ENCODE measurements at places on chromosomes 6 and 20.

DNA sequence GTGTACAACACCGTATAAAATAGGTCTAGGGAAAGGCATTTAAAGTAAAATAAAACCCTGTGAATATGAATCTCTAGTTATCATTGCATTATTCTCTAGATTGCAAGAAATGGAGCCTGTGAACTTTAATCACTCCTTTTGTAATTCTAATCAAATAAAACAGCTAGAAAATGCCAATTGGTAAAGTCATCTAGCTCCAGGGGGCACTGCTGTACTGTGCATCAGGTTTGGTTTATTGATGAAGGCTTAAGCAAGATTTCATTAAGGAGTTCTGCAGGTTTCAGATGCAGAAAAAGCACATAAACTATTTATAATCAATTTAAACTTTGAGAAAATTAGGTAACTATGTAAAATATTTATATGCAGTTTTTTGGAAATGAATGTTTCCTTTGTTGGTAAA, 645.0 kb downstream of the PHF3 start:
- peak; percentile 16 for DNase-seq

DNA sequence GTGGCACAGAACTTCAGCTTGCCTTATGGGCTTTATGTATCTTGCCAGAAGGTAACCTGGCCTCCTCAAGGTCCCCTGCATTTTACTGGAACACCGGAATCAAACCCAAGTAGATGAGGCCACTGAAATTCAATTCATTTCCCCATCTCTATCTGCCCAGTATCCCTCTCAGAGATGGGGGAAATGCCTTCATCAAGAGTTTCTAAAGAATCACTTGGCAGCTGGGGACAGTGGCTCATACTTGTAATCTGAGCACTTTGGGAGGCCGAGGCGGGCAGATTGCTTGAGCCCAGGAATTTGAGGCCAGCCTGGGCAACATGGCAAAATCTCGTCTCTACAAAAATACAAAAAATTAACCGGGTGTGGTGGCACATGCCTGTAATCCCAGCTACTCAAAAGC, 12.9 kb downstream of the MDGA1 start:
- DNase-seq: no peak

DNA sequence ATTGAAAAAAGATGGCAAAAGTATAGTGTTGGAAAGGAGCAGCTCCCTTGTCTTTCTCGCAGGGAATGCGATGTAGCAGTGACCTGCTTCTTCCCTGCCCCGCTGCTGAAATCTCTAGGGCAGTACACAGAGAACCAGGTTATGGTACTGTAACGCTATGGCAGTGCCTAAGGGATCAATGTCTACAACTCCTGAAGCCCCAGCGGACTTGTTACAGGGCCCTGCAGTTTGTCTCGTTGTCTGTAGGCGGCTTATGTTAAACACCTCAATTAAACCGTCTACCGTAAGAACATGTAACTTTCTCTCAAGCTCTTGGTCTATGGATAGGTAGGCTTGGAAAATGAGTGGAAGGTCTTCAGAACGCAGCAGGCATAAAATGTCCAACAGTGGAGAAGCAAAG, 44.8 kb upstream of the SLC17A4 start:
- DNase-seq: no peak

GRCh38 chr6:75327807-75328206, 43.2 kb upstream of the TMEM30A start:
- no peak for DNase-seq

- DNase-seq: no peak
Observed at GRCh38 chr6:130720076-130720715, 107.0 kb upstream of the SMLR1 start.

DNA sequence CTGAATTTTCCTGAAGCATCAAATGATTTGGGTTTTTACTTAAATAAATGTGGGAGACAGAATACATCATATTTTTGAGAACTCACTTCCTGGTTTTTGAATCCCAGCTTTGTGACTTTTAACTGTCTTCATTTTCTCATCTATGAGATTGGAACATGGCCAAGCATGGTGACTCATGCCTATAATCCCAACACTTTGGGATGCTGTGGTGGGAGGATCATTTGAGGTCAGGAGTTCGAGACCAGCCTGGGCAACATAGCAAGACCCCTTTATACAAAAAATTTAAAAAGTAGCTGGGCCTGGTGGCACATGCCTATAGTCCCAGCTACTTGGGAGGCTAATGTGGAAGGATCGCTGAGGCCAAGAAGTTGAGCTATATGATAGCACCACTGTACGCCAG, 122.3 kb downstream of the QKI start:
- DNase-seq: no peak

- no peak for DNase-seq
Observed at GRCh38 chr6:133170602-133171001, 70.6 kb upstream of the EYA4 start.

- DNase-seq: no peak
Observed at GRCh38 chr6:105591053-105591452, 188.2 kb upstream of the PREP start.

DNA sequence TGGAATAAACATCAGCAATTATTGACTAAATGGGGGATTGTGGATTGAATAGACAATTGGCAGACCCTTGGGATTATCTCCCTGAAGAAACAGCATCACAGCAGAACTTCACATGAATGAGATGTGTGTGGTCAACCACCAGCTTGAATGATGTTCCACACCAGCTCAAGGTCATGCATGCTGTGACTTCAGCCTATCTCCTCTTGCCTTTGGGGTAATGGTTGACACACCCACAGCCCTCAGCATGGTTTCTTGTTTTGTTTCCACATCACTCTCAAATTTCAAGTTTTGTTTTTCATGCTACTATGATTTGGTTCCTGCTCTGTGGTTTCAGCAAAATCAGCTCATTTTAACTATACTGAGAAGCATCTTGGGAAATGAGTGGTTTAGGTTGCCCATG, 94.3 kb downstream of the PAK5 start:
- DNase-seq: no peak

DNA sequence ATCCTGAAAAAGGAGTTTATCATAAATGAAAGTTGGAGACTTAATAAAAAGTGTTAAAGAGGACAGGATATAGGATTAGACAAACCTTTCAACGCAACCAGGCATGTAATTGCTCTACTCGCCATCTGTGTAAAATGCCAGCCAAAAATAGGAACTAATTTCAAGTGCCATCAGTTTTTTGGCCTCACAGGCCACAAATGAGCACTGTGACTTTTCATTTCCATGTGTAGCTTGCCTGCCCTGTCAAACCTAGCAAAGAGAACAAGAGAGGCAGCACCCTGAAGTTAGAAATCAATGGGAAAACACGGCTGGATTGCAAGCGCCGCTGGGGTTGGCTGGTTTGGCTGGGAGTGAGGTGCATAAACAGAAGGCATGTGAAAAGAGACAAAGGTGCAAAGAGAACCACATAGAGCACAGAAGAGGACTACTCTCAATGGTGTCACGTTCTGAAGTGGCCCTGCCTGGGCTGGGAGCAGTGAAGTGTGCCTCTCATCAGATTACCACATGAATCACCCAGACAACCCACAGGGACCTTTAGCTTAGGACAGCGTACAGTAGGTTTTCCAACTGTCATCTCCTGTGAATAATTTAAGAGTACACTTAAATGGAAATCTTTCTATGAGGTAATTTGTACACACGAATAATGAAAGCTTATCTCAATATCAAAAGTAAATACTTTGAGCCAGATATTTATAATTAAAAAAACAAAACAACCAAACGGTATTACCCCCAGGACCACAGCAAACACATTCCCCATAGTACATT, 78.0 kb upstream of the NHSL1 start:
- no peak for DNase-seq

GRCh38 chr6:56403745-56404144, 156.4 kb upstream of the COL21A1 start:
- no peak for DNase-seq

GRCh38 chr20:9223296-9223695, 154.4 kb downstream of the PLCB4 start:
- DNase-seq: no peak

GRCh38 chr6:131844243-131844841, 36.5 kb downstream of the ENPP1 start:
- DNase-seq: no peak

DNA sequence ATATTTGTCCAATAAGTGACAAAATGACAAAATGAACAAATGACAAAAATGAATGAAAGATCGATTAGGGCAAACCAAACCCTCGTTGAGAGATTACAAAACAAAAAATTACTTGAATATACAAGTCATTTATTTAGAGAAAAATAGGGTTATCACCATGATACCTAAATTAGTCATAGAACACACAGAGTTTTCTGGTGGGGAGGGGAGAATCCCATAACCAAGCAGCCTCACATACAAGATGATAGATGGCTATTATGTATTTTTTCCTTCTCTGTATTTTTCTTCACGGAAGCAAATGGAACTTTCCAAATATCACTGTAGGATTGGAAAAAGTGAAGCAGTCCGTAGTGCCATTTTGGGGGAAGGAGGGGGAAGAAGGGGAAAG, 28.5 kb upstream of the BMP6 start:
- DNase-seq: no peak

- no peak for DNase-seq
Observed at GRCh38 chr6:113524826-113525225, 332.3 kb upstream of the MARCKS start.

DNA sequence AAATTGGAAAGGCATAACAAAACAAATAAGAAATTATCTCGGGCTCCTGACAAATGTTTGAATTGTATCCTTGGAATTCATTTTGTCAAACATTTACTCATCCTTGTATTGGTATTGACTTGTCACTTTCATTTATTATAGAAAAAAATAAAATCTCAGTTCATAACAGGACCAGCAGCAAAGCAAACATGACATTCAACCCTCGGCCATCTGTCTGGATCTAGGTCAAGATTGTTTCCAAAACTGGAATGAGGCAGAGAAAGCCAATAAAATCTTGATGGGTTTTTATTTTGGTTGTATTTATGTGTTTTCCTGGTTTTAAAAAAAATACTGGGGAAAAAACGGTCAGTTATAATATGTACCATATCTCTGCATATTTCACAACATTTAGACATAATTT, 42.9 kb upstream of the FABP7 start:
- no peak for DNase-seq

GRCh38 chr6:3794092-3794491, 42.6 kb upstream of the PXDC1 start:
- no peak for DNase-seq

GRCh38 chr20:4435671-4436455, 285.8 kb upstream of the PRND start:
- no peak for DNase-seq

DNA sequence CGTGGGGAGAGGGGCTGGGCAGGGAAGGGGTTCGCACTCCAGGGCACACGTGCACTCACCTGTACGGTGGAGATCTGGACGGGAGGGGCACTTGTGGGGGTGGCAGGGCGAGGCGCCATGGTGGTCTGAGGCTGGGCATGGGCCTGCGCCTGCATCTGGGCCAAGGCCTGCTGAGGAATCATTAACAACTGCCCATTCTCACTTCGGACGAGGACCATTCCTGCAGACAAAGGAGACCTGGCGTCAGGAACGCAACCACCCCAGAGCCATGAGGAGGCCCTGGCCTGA, 51.2 kb downstream of the TAF4 start:
- no peak for DNase-seq

GRCh38 chr20:35264755-35265154, 13.2 kb downstream of the MMP24OS start:
- DNase-seq: no peak

DNA sequence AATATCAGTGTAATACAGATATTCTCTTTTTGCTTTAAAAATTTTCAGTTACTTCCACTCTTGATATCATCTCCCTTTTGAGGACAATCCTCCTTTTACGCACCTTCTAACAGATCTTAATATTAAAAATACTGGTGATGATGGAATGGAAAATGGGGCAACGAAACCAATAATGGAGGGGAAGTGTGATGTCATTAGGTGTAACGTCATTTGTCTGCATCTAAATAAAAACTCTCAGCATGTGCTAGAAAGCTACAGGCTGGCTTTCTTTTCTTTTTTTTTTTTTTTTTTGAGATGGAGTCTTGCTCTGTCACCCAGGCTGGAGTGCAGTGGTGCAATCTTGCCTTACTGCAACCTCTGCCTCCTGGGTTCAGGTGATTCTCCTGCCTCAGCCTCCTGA, 66.5 kb downstream of the IYD start:
- no peak for DNase-seq
